Right ventricle myocardium superior (tissue), 1 donor: ENCODE measurements at places on chromosomes 2 and 18. TPM values are rescaled to one million over a fixed set of nuclear protein-coding genes. Genes with fewer than 3 reads are reported as not detected.

- no peak for DNase-seq
Observed at GRCh38 chr2:37698931-37699481, 27.6 kb upstream of the CDC42EP3 start.

GRCh38 chr18:24627644-24628315, 167.3 kb downstream of the HRH4 start:
- DNase-seq = no peak

- DNase-seq = no peak
Observed at GRCh38 chr18:23183411-23184150, 48.3 kb downstream of the CABLES1 start.

Gene SH2D6
- 0.24 TPM for total RNA-seq

Gene CENPA
- total RNA-seq = 0.51 TPM

Gene ABCG5
- not detected for total RNA-seq

Gene CNDP1
- not detected for total RNA-seq
